Right ventricle myocardium superior (tissue), 1 donor: ENCODE measurements at places on chromosomes 5 and 9. TPM values are rescaled to one million over a fixed set of nuclear protein-coding genes. Genes with fewer than 3 reads are reported as not detected.

DNA sequence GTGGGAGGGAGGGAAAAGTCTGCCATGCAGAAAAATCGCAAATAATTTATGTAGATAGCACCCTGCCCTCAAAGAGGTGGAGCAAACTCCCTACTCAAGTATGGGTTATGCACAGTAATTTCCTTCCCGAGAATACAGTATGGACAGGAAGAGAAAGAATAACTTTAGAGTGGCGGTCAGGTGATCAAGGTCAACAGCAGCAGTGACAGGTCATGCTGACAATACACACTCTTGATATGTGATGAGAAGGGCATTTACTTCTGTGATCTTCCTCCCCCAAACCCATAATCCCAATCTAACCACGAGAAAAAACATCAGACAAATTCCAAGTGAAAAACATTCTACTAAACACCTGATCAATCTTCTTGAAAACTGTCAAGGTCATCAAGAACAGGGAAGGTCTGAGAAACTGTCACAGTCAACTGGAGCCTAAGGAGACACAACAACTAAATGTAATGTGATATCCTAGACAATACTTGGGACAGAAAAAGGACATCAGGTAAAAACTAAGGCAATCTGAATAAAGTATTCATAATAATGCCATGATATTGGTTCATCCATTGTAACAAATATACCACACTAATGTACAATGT is 11.7 kb downstream of the BICD2 start:
- no peak for DNase-seq

- no peak for DNase-seq
Measured at GRCh38 chr5:149685494-149685893, 44.6 kb upstream of the PPARGC1B start.

Gene ZFP37
- 1.0 TPM for total RNA-seq

GRCh38 chr9:134326724-134327601 is 708 bp downstream of the RXRA start:
- DNase-seq: peak; percentile 57

- DNase-seq: peak; percentile 82
Measured at GRCh38 chr9:36151316-36152210, 15.0 kb downstream of the GLIPR2 start.

DNA sequence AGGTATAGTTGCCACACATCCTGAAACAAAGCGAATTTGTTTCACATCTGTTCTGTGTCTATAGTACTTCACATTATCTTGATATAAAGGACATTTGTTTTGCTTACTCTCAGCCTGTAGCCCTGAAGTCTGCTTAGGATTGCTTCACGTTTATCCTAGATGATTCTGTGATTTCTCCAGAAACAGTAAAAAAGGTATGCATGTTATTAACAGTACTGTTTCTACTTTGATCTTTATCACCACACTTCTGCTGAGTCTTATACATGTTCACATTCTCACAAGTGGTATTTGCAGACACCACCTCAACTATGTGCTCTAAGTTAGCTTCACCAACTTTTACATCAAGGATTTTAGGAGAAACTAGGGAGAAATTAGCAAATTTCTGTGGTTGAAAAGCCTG is 47.4 kb upstream of the ADAMTS19 start:
- DNase-seq: no peak

Gene UNC5A
- 0.05 TPM for total RNA-seq

DNA sequence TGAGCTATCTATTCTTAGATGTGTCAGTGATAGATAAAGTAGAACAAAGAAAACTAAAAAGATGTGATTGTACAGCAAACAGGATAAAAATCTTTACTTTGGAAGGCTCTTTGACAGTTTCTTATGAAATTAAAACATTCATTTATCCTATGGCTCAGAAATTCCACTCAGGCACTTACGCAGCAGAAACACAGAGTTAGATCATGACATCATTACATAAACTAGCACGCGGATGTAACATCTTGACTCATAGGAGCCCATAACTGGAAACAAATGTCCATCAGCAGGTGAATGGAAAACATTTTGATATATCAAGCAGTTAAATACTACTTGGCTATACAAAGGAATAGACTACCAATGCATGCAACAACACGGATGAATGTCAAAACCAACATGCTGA is 45.3 kb downstream of the ICE1 start:
- DNase-seq: no peak

- DNase-seq: no peak
Measured at GRCh38 chr9:118423021-118423420, 718.8 kb downstream of the TLR4 start.

GRCh38 chr5:151095341-151096000 is 14.6 kb upstream of the TNIP1 start:
- DNase-seq: peak; percentile 71

DNA sequence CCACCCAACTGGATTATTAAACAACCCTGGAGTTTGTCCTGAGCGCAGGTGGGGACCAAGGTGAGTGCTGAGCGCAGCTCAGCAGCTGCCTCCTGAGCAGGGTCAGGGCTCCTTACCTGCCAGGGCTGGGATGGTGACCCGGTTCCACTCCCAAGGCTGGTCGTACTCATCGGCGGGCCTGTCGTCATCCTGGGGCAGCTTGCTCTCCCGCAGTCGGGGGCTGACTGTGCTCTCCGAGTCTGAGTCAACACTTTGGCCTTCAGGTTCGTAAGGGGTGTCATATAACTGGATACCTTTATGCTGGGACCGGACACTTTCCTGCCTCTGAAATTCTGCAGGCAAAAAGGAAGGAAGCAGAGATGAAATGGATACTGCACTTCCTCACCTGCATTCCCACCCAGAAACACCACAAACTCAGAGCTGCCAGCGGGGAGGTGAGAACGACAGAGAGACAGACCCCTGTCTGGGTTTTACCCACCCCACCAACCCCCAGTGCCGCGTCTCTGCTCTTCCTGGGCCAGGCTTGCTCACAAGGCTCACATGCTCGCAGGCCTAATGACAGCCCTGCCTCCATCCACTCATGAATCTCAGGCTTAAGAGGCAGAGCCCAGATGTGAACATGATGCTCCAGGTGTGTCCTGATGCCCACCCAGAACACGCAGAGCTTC is 70.7 kb upstream of the SLC25A51 start:
- DNase-seq: no peak

Gene ACSL6
- total RNA-seq: 3.0 TPM

DNA sequence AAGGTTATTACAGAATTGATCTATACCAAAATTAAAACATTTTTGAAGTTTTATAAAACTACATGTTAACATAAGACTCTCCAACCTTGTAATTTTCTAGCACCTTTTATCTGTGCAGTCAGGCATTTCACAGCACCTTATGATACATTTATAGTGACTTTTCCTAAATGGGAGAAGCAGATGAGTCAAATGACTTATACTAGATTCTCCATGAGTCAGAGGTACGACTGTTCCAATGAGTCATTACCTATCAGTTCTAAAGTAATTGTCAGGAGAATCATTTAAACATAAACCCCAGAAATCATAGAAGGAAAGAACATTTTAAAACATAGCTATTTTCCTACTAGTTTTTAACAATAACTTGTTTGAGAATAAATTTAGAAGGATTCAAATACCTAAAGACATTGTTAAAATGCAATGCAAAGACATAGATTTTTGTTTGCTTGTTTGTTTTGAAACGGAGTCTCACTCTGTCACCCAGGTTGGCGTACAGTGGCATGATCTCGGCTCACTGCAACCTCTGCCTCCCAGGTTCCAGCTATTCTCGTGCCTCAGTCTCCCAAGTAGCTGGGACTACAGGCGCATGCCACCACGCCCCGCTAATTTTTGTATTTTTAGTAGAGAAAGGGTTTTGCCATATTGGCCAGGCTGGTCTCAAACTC is 34.7 kb upstream of the DMXL1 start:
- DNase-seq: no peak
